Activated CD4-positive, alpha-beta T cell treated with anti-CD3 and anti-CD28 coated beads, Interleukin-2, Interleukin-6, amounts not matched to agents 100 ng/mL and 50 ng/mL, durations not matched to agents 16 hours and 8 hours (primary cell): ENCODE measurements at places on chromosomes 7 and 10.
A peak's percentile ranks its signal among the peaks of the same experiment; 100 is the strongest.

GRCh38 chr10:5068274-5068984 lies 25.8 kb upstream of the AKR1C3 start:
- DNase-seq, result no peak

- DNase-seq, result no peak
Measured at GRCh38 chr7:69739931-69740431, 141.7 kb downstream of the AUTS2 start.

GRCh38 chr10:75102830-75103673 lies 8.4 kb upstream of the SAMD8 start:
- no peak for DNase-seq

- no peak for DNase-seq
Measured at GRCh38 chr10:74912682-74913081, 86.3 kb downstream of the KAT6B start.

DNA sequence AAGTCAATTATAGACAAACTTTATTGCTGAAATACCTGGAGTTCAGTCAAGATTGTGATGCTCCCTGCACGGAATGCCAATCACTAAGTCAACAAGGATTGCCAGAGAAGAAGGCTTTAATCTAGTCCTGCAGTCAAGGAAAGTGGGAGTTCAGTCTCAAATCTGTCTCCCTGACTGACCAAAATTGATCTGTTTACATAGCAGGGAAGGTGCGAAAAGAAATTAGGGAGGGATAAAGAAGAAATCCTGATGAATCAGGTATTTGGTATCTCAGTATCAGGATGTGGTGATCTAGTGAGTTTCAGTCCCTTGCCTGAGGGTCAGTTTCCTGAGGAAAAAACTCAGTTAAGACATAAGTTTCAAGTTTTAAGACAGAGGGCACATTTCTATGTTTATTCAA lies 2.1 kb upstream of the AKR1D1 start:
- no peak for DNase-seq

DNA sequence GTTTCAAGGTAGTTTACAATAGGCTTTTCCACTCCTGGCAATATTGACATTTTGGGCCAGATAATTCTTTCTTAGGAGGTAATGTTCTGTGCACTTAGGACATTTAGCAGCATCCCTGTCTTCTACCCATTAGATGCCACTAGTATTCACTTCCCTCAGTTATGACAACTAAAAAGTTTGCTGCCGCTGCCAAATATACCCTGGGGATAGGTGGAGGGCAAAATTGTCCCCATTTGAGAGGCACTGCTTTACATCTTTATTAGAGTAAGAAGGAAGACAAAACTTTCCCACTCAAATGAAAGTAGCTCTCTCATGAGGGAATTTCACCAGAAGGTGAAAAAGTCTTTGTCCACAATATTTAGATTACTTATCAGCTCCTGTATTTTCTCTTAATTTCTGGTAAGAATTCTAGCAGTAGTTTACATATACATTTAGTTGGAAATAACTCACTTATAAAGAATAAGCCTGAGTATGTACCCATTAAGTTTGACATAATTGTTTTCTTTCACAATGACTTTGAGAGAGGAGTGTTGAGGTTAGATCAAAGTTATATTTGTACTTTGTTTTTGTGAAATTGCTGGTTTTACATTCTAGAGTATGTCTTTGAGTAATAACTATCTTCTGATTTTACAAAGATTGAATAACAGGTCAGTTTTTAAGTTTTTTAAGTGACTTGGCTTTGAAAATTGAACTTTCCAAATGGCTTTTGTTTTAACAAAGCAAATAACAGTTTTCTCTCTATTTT lies 46.0 kb downstream of the HELLS start:
- peak; percentile 63 for DNase-seq

DNA sequence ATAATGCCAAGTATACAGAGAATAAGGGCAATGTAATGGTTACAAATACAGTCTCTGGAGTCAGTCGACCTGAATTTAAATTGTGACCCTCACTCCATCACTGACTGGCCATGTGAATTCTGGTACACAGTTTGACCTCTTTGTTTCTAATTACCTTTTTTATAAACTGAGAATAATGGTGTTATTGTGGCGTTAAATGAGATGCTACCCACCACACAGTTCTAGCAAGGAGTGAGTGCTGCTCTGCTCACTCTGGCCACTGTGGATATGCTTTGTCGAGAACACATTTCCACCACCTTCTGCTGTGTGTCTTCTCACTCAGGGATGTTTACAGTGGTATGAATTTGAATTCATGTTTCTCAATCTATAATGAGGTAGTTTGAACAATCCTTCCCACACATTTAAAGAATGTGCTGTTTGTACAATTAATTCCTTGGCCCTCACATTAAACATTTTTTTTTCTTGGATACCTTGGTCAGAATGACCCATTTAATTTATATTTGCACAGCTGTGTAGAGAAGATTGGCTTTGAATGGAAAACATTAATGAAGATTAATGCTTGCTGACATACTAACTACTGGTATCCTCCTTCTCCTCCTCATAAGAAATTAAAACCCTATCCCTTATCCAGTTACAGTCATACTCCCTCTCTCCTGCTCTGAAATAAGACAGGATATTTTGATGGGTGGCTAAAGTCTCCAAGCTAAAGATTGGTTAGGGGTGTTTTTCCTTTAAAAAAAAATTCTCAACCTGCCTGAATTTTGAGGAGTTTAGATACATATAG lies 42.4 kb downstream of the PLCE1 start:
- no peak for DNase-seq

DNA sequence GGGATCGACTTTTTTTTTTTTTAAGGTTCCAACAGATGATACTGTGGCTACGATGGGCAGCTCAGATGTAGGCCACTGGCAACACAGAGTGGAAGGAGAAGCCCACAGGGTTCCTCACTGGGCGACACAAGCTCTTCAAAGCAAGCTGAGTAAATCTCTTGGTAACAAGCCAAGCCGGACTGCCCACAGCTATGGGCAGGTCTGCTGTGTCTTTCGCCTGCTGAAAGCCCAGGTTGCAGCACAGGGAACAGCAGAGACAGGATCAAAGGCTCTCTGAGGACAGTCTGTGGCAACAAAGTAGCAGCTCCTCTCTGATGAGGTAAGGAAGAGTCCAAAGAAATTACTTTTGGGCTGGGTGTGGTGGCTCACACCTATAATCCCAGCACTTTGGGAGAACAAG lies 83.6 kb downstream of the KCNMA1 start:
- no peak for DNase-seq

- DNase-seq, result peak; percentile 71
Measured at GRCh38 chr10:6445671-6446316, 134.3 kb downstream of the PRKCQ start.

GRCh38 chr7:117916309-117916708 lies 43.1 kb upstream of the CTTNBP2 start:
- DNase-seq, result no peak

DNA sequence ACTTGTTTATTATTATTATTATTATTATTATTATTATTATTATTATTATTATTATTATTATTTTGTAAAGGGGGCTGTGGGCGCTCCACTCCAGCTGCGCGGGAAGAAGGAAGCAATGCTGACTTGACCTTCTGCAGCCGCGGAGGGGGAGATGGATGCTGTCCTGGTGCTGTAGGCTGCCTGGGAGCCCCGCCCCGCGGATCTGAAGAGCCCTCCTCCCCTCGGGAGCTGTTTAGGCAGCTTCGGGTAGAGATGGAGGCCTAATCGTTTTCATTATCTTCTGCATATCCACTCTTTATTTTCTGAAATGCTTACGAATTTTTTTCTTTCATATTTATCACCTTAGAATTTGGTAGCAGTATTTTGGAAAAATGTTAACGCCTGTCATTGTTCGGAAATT lies 101.2 kb upstream of the KLF6 start:
- DNase-seq, result no peak

GRCh38 chr10:108849688-108850087 lies 1073.6 kb downstream of the XPNPEP1 start:
- DNase-seq, result no peak

- no peak for DNase-seq
Measured at GRCh38 chr7:7620236-7620635, 20.3 kb upstream of the UMAD1 start.

- DNase-seq, result no peak
Measured at GRCh38 chr7:138657854-138658386, 43.2 kb downstream of the SVOPL start.

DNA sequence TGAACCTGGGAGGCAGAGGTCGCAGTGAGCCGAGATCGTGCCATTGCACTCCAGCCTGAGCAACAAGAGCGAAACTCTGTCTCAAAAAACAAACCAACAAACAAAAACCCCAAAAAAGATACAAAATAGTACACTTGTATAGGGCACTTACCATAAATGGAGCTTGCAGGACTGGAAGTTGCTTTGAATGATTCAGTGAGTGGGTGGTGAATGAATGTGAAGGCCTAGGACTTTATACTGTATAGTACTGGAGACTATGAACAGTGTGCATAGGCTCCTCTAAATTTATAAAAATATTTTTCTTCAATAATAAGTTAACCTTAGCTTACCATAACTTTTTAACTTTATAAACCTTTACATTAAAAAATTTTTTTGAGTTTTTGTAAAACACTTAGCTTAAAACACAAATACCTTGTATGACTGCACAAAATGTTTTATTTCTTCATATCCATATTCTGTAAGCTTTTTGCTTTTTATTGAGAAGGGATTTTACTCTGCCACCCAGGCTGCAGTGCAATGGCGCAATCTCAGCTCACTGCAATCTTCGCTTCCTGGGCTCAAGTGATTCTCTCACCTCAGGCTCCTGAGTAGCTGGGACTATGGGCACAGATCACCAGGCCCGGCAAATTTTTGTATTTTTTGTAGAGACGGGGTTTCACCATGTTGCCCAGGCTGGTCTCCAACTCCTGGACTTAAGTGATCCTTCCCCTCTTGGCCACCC lies 6.9 kb upstream of the H2AZ2 start:
- DNase-seq, result no peak

GRCh38 chr10:3765146-3765545 lies 19.9 kb downstream of the KLF6 start:
- DNase-seq, result peak; percentile 68

GRCh38 chr7:97858221-97858620 lies 14.0 kb downstream of the ASNS start:
- DNase-seq, result no peak

DNA sequence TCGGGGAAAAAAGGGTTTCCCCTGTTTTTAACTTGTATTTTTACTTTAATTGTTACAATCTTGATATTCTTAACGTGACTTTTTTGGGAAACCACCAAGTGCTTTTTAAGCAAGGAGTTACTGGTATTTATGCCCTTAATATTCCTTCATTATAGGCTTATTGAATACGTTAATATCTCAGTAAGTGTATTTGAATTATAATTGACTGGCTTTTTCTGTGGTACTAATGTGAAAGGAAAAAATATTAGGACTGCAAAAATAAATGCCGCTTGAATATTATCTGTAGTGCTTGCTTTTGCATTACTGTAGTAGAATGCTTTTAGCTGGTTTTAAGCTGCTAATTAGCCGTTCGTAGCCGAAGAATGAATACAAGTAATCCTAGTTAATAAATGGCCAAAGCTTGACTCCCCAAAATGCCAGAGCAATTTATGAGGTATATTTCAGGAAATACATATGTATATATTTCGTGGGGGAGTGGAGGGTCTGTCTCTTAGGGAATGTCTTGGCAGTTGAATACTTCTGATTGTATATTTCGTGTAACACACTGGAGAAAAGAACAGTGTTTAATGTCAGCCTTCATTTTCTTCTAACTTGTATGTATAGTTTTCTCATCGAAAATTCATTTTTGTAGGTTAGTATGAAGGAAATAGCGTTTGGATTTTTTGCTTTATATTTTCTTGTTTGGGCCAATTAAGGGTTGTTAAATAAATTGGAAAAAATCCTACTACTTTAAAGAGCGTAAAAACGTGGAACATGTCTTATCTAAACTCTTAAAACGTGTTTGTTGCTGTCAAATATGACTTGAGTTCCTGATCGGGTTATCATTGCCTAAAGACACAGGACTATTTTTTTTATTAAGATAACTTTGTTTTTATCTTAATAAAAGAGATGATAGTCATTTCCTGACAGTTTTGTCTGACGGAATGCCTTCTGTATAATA lies 1.5 kb downstream of the PDCD4 start:
- DNase-seq, result no peak

- no peak for DNase-seq
Measured at GRCh38 chr7:36011588-36011965, 141.5 kb upstream of the EEPD1 start.

- no peak for DNase-seq
Measured at GRCh38 chr7:5063698-5064097, 18.0 kb downstream of the RBAK start.

- no peak for DNase-seq
Measured at GRCh38 chr7:40234046-40234445, 99.2 kb downstream of the SUGCT start.
